ENCODE measurements at places on chromosomes 4 and X. TPM values are rescaled to one million over a fixed set of nuclear protein-coding genes. Genes with fewer than 3 reads are reported as not detected.

- DNase-seq = no peak
- H3K4me1 ChIP-seq = no peaks in the 10 kb centered on the region
- H3K4me3 ChIP-seq = no peak overlapping the region
- H3K36me3 ChIP-seq = peaks cover 34% of the 10 kb centered on the region
- H3K27ac ChIP-seq = no peak overlapping the region
- no peaks in the 10 kb centered on the region for H3K27me3 ChIP-seq
Observed at GRCh38 chrX:124045109-124045508, 83.6 kb downstream of the STAG2 start.

GRCh38 chr4:102564399-102565059 is 63.4 kb downstream of the NFKB1 start:
- no peaks in the 10 kb centered on the region for H3K27me3 ChIP-seq
- no peak overlapping the region for H3K27ac ChIP-seq
- peaks cover 9% of the 10 kb centered on the region for H3K36me3 ChIP-seq
- peaks cover 10% of the 10 kb centered on the region for H3K4me1 ChIP-seq
- no peak for DNase-seq

DNA sequence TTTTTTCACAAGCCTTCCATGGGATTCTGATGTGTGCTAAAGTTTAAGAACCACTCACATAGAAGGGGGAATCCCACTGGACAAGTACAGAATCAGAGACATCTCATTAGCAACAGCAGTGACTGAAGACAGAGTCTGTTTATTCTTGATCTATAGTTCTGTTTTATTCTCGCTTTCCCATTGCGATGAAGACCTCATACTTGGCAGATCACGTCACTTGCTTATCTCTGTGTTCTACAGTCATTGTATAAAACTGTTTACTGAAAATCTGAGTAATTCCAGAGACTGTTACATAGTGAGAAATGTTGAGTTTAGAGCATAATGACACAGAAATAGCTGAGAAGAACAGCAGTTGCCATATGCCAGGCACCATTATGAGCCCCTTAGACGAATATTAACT is 185.5 kb downstream of the PTTG2 start:
- no peaks in the 10 kb centered on the region for H3K27me3 ChIP-seq
- peaks cover 40% of the 10 kb centered on the region for H3K4me1 ChIP-seq
- H3K4me3 ChIP-seq = no peak overlapping the region
- no peaks in the 10 kb centered on the region for H3K36me3 ChIP-seq

The NDST4 gene
- polyA plus RNA-seq = 0.61 TPM
